ENCODE measurements at places on chromosomes 1 and 21. TPM values are rescaled to one million over a fixed set of nuclear protein-coding genes. Genes with fewer than 3 reads are reported as not detected.

BMP8A gene
- total RNA-seq, result 2.0 TPM

OVAAL gene
- total RNA-seq, result 0.69 TPM

ASH1L gene
- 48.0 TPM for total RNA-seq

MAP3K7CL gene
- total RNA-seq, result 6.0 TPM

C8B gene
- not detected for total RNA-seq

Data from right cardiac atrium (tissue), 5 donors.